ENCODE measurements at places on chromosomes 5 and 9.

- DNase-seq = peak; percentile 24
Measured at GRCh38 chr5:94908889-94909480, 290.5 kb downstream of the SLF1 start.

GRCh38 chr5:33238826-33239695 is 201.7 kb upstream of the TARS1 start:
- no peak for DNase-seq

- DNase-seq = no peak
Measured at GRCh38 chr9:98943682-98944056, at the start of gene COL15A1. COL15A1 (plus strand) TSS chr9:98943907; CDS start chr9:98944062, 155 bp downstream.

DNA sequence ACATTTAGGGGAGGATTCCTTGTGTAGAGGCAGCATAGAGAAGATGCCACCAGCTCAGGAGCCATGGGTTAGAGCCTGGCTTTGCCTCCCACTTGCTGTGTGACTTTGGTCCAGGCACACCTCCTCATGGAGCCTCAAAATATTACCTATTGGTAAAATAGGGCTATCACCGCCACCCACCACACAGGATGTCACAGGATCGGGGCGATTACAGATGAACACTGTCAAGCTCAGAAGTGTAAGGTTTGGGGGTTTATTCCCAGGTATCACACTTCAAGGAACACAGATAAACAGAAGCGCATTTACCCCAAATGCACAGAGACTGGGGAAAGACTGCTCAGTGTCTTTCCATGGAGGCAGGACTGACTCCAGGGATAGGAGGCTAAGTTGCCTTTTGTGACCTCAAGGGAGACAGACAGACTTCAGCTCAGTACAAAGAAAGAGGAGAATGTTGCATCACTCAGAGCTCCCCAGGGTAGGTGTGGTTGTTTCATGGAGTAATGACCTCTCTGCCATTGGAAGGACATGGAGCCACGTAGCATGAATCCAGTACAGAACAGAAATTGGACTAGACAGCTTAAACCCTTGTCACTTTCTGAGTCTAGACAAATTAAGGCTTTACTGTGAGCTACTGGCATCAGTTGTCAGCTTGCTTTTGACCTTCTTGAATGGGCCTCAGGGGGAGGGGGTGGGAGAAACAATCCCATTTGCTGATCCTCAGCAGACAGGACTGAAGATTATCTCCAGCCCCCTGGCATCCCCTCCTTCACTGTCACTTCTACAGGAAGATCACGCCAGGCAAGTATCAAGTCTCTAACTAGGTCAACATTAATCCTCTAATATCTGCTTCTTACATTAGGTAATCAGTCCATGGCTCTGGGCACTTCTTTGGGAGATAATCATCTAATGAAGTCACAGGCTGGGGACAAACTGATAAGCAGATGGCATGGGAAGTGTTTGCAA is 6.5 kb downstream of the TRAF1 start:
- no peak for DNase-seq

DNA sequence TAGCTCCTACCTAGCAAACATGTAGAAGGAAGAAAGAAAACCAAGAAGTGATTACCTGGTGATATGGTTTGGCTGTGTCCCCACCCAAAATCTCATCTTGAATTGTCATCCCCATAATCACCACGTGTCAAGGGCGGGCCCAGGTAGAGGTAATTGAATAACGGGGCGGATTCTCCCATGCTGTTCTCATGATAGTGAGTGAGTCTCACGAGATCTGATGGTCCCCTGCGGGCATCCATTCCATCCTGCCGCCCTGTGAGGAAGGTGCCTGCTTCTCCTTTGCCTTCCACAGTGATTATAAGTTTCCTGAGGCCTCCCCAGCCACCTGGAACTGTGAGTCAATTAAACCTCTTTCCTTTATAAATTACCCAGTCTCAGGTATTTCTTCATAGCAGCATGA is 27.4 kb upstream of the ANKRD34B start:
- no peak for DNase-seq

GRCh38 chr9:31137176-31138160 is 1247.0 kb upstream of the ACO1 start:
- DNase-seq = no peak

DNA sequence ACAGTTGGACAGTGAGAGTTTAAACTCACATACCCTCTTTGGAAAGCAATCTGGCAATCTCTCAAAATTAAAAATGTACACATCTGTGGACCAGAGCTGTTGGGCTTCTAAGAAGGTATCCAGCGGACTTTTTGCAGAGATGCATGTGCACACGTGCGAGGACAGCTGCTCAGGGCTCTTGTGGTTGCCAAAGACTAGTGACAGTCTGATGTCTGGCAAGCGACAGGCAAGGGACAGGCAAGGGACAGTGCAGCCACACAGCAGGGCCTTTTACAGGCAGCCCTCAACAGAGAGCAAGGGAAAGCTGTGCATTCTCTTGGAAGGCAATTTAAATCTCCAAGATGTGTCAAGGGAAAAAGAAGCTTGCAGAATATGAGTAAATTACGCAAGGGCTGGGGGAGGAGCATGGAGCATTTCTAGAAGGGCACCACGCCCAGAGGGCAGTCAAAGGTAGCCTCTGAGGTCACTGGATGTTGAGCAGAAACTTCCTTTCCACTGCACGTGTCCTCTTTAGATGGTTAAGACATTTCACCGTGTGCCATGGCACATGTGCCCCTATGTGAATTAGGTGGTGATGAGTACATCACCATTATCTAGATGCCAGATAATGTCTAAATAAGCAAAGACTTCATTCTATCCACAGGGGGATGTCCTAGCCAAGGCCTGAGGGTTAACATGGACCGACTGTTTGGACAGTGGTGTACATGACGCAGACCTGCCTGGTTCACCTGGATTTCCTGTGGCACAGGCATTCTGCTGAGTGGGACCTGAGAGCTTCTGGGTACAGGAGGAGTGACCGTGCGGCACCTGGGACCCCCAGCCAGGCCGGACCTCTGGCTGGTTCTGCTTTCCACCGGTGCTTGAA is 9.1 kb downstream of the GFPT2 start:
- no peak for DNase-seq

DNA sequence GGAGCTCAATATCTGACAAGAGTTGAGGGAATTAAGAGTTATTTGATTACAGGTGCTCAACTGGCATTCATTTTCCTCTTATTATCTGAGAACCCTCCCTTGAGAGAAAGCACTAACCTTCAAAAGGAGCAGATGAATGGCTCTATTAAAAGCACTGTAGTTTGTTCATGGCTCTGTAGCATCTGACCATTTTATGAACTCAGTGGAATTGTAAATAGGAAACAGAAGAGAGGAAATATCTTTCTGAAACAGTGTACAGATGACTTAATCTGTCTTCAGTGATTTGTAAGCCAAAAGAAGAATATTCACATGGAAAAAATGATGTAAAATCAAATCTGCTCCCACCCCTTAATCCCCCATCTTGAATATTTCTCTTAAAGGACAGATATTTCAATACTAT is 810.4 kb upstream of the GRAMD2B start:
- no peak for DNase-seq

GRCh38 chr9:36064448-36065037 is 27.8 kb downstream of the RECK start:
- no peak for DNase-seq

GRCh38 chr5:5932824-5933223 is 445.5 kb downstream of the MED10 start:
- DNase-seq = no peak

DNA sequence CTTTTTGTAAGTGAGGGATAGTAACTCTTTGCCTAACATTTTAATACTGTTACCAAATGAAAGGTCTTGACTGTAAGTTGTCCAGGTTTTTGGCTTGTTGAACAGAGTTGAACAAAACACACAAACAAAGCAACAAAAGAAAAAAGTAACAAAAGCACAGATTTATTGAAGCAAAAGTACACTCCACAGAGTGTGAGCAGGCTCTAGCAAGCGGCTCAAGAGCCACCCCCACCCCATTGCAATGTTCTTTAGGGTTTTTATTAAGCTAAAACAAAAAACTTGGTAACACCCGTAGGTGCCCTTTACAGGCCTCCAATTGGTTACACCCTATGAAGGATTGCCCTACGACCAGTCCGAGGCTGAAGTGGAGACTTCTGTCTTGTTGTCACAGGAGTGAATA is 197.4 kb upstream of the MAP3K1 start:
- no peak for DNase-seq

GRCh38 chr5:56829137-56829908 is 14.0 kb downstream of the MAP3K1 start:
- DNase-seq = no peak

- DNase-seq = no peak
Measured at GRCh38 chr9:15211815-15212495, 95.1 kb downstream of the TTC39B start.

GRCh38 chr9:106284296-106284695 is 578.7 kb upstream of the ZNF462 start:
- no peak for DNase-seq

DNA sequence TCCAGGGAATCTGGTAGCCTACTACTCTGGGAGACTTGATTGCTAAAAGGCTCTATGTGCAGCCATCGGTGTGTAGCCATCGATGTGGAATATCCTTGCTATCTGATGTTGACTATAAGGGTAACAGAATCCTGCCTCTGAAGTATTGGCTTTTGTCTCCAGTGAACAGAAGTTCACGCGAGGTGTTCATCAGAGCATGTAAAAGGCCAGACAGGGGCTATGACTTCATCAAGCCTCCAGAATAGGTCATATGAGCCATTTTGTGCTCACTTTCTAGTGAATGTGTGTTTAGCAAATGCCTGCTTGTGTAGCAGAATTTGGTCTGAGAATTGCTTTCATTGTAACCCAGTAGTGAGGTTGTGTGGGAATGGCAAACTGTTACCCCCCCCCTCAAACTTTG is 66.8 kb upstream of the RAD23B start:
- no peak for DNase-seq

GRCh38 chr5:170971-171800 is 20.1 kb upstream of the LRRC14B start:
- no peak for DNase-seq

DNA sequence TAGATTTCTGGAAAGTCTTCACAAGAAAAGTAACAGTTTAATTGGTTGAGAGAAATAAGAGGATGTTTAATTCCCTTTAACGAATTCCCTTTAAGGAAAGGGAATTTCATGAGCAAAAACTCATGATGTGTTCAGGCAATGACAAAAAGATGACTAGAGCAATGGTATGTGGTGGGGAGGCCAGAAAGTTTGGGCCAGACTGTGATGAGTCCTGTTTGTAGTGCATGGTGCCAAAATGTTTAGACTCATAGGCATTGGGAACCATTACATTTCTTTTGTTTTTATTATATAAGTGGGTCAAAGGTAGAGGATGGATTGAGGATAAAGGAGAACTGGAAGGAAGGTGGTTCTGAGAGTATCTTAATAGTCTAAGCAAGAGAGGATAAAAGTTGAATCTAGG is 10.9 kb downstream of the CNTRL start:
- DNase-seq = no peak

- DNase-seq = no peak
Measured at GRCh38 chr5:169128679-169129078, 172.3 kb downstream of the SLIT3 start.

- DNase-seq = no peak
Measured at GRCh38 chr5:18243846-18244245, 609.6 kb downstream of the TAF11L14 start.

GRCh38 chr9:93612796-93613154 is 36.4 kb downstream of the PHF2 start:
- peak; percentile 35 for DNase-seq

- DNase-seq = no peak
Measured at GRCh38 chr5:87650284-87650683, 237.6 kb upstream of the CCNH start.

DNA sequence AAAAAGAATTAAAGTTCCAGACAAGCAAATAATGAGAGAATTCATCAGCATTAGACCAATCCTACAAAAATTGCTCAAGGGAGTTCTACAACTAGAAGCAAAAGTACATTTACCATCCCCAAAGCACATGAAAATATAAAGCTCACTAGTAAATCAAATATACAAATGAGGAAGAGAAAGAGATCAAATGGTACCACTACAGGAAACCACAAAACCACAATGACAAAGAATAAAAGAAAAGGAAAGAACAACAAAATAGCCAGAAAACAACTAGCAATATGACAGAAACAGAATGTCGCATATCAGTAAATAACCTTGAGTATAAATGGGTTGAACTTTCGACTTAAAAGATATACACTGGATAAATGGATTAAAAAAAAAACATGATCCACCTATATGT is 739.0 kb downstream of the DTWD2 start:
- no peak for DNase-seq

DNA sequence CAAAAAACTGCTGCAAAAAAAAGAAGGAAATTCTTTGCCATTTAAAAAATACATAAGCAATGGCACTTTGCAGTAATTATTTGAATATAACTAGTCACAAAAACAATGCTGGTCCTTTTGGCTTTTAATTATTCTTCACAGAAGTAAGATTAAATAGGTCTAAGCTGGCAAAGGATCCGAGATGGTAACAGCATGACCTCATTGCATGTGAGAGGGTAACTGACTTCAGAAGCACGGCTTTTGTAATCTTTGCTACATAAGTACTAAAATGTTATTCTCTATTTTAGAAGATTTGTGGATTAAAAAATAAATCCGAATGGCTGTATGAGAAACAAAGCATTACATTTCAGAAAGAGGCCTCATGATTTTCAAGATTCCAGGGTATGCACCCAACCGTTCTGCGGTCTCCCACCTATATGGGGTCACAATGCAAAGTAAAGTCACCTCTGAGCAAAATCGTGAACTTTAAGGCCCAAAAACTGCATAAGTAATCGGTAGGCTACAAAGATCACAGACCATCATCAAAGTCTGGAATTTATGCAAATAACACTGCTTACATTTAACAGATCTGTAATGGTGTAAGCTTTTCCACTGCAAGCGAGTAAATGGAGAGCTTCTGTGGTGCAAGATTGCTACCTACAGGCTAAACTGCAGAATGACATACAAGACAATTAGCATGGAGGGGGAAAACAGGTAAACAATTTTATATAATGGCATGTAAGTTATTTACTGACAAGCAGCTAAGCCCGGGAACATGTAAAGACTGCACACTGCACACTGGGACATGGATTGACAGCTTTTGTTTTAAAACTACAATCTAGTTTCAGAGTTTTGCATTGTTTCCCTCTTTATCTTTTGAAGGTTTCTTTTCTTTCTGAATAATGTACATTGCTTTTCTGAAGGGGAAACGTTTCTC is 231.6 kb downstream of the SLF1 start:
- peak; percentile 48 for DNase-seq

GRCh38 chr9:100914266-100914665 is 114.3 kb upstream of the PLPPR1 start:
- DNase-seq = no peak

- no peak for DNase-seq
Measured at GRCh38 chr9:17291766-17292165, 156.9 kb downstream of the CNTLN start.

GRCh38 chr5:4540375-4541173 is 599.6 kb upstream of the ADAMTS16 start:
- no peak for DNase-seq

GRCh38 chr9:78502566-78502965 is 205.6 kb downstream of the PSAT1 start:
- DNase-seq = no peak

- DNase-seq = no peak
Measured at GRCh38 chr9:108861997-108862396, at the start of gene ACTL7A. ACTL7A (plus strand) TSS chr9:108862266; CDS start chr9:108862323, 57 bp downstream.

- no peak for DNase-seq
Measured at GRCh38 chr9:70152350-70152749, 106.4 kb upstream of the SMC5 start.

Data from GM20000 (cell line).